ENCODE measurements at places on chromosomes 7 and 10.

- no peak for DNase-seq
Measured at GRCh38 chr7:112254156-112254555, 47.7 kb downstream of the ZNF277 start.

GRCh38 chr7:77235276-77235675, 35.7 kb upstream of the FGL2 start:
- no peak for DNase-seq

- DNase-seq: no peak
Measured at GRCh38 chr10:9010093-9010492, 955.6 kb downstream of the GATA3 start.

- DNase-seq: peak; percentile 71
Measured at GRCh38 chr10:69318867-69319727, 40.8 kb downstream of the HK1 start.

- DNase-seq: no peak
Measured at GRCh38 chr10:15092855-15093408, 4.2 kb upstream of the RPP38 start.

- no peak for DNase-seq
Measured at GRCh38 chr10:115989621-115990020, 283.4 kb downstream of the GFRA1 start.

GRCh38 chr7:43944286-43944685, 18.1 kb downstream of the UBE2D4 start:
- DNase-seq: no peak

DNA sequence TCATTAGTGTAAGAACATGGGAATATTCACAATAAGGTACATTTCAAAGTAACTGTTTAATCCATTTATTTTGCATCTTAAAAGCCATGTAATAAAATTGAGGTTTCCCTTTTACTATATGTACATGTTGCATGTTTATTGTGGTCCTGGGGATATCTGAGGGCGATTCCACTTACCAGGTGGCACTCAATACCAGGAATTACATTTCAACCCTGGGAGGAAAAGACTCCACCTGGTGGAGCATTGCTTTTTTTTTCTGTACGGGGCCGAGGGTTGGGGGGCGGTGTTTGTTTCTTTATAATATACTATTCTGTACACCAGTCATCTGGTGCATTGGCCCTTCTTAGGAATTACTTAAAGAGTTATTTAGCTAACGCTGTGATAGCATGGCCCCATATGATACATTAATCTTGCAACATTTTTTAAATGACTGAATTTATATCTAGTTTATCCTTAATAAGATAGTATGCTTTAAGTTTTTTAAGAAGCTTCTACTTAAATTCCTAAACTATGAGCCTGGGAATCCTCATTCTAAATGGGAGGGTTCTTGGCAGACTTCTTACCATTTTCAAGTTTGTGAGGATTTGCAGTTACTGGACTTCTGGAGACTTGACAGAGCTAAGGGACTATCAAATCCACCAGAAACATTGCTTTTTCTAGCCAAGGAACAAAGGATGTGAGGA, 7.2 kb upstream of the HGF start:
- DNase-seq: no peak

DNA sequence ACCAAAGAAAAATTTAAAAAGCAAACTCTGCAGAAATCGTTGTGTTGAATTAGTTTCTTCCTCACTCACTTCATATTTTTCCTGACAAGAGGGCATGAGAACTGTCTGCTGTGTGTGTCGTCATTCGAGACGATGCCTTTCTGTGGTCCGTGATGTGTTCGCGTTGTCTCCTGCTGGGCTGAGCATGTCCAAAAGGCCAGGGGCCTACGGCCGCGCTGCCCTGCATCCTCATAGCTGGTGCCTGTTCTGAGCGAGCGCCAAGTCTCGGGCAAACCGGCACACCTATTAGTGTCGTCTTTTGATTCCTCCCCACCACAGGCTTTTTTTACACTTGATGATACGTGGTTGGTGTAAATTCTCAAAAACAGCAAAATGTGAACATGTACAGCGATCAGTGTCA, 27.4 kb downstream of the WDR37 start:
- DNase-seq: no peak

GRCh38 chr7:36985866-36986400, 261.6 kb upstream of the AOAH start:
- no peak for DNase-seq

DNA sequence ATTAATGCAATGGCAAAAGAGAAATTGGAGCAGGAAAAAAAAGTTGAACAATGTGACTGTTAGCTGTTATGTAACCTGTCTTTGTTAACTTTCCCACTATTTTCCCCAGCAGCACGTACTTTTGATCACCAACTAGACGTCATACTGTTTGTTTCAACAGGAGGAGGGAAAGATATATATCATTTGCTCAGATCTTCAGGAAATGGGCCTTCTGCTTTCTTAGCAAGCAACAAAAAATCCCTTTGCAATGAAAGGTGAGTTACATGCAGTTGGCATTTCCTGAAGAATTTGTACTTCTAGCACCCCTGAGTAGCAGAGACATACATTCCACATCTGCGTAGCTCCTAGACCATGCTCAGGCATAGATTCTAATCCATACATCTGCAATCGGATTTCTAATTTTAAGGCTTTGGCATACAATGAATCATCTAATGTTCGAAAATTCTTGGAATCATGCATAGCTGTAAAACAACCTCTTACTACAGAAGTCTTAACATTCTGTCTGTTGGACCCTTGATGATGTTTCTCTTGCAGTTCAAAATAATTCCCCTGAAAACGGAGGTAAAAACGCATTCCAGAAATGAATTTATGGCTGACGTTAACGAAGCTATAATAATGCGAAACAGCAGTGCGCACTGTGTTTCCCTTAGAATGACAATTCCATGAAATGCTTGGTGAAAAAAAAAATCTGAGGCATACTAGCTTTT, 286.9 kb upstream of the MGMT start:
- DNase-seq: no peak

- DNase-seq: no peak
Measured at GRCh38 chr7:37666026-37666799, 17.4 kb upstream of the GPR141 start.

DNA sequence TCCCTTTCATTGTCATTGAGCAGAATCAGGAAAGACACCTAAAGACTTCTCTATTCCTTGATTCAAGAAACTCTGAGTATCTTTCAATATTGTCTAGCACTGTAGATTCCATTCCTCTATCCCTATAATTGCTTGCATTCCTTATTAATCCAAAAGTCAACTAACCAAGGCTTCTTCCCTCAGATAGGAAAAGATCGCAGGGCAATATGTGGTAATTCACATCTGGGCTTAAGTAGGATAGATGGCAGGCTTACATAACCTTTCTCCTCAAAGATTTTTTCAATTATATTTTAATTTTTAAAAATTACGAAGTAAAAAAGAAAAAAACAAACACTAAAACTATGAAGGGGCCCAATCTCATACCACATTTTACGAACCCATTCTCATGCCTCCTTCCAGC, 7.1 kb upstream of the ARHGAP21 start:
- DNase-seq: no peak

DNA sequence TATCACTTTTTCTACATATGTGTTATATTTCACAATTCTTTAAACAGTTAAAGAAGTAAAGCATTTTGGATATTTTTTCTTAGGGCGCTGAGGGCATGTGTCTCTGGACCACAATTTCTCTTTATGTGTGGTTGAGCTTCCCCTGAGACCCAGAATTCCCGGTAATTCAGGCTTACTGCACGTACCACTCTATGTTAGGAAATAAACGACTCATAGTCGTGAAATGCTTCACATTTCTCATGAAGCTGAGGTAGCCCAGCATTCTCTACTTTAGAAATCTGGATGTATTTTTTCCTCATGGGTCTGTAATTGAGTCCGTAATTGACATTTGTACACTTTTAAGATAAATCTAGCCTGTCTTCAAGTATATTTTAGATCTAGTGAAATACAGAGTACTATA, 170.6 kb downstream of the FZD1 start:
- no peak for DNase-seq

DNA sequence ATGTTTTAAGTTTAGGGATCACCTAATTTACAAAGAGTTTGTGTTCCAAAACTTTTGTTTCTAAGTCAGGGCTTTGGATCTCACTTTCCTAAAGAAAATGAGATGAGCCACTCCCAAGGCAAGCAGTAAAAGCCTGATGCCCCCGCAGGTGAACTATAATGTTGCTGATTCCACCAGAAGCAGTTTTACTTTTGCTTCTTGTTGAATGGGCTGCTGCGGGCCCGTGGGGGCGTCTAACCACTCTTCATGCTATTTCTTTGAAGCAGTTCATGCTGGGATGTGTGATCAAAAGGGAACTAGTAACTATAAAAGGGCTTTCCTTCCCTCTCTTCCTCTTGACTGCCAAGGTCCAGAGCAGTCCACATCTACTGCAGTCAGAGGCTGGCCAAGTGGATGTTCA, 118.7 kb upstream of the NEBL start:
- DNase-seq: no peak

DNA sequence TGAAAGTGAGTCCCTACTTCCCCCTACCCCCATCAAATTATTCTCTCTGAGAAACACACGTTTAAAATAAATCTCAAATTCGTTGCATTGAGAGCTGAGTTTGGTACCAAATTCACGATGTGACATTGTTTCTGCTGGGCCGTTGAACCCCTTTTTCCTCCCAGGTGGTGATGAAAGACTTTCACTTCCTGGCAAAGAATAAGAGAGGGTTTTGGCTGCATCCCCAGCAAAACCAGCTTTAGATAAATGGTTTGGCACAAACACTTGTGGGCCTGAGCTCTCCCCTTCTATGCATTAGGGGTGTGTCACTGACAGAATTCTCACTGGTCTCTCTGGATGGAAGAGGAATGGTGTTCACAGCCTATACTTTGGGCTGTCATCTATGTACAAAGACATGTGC, 8.8 kb upstream of the DNTT start:
- DNase-seq: no peak

DNA sequence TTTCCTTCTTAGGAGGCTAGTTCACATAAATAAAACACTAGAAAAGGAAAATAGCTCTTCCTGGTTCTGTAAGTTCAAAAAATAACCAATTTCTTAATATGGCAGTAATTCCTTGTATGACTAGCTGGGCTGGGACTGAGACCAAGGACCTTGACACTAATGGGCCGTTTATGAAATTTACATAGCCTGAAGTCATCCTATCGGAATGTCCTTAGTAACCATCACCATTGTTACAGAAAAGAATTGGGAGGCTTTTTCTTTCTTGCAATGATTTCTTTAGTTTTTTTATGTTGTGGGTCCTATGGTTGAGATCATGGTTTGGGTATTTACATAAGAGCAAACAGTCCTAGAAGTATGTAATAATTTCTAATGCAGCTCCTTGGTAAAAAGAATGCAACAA, 87.1 kb upstream of the HDAC9 start:
- DNase-seq: no peak

DNA sequence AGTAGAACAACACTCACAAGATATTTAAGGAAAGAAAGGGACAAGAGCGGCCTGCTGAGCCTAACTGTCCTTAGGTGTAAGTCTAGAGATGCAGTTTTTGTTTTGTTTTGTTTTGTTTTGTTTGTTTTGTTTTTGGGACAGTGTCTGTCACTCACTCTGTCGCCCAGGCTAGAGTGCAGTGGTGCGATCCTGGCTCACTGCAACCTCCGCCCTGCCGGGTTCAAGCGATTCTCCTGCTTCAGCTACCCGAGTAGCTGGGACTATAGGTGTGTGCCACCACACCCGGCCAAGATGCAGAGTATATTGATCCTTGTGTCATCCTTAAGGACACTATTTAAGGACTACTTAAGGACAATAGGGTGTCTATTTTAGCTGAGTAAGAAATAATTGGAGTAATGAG, 84.1 kb upstream of the PARD3 start:
- no peak for DNase-seq

DNA sequence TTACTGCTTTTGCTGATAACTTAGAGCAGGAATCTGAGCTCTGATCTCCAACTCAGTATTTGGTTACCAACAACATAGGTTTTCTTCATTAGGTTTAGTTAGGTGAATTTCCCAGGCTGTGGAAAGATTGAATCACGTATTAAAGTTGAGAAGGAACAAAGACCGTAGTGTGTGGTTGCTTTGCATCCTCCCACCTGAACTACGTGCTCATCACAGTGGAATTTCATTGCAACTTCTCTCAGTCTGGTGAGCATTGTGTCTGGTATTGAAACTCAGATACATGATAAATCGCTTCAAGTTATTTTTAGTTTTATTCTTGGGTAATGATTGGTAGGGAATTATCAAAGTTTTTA, 139.4 kb upstream of the AKR1E2 start:
- DNase-seq: no peak

GRCh38 chr10:13990392-13990805, 340.3 kb downstream of the FRMD4A start:
- no peak for DNase-seq

DNA sequence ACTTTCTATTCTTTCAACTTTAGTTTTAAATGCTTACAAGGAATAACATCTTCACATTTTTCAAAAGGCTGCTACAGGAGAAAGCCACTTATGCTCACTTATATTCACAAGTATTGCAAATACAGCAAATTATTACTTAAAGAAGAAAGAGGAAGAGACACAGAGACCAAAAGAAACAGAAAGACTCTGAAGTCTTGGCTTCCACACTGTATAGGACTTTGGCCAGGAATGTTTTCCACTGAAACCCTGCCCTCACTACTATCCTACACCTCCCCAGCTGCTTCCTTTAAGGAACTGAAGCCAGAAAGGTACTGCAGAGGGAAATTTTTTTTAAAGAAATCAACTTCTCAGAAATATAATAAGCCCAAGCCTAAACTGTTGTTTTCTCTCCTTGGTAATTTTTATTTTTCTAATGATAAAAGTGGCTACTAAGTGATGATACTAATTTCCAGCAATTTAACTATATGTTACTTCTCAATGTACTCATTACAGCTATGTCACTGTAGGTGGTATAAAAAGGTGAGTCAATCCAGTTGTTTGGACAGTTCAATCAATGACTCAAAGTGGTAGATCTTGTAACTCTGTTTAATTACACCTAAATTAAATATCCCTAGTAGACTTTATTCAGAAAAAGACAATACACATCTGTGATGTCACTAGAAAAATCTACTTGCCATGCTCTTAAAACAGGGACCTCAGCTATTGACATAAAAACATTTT, 231.6 kb downstream of the GRM8 start:
- DNase-seq: no peak

DNA sequence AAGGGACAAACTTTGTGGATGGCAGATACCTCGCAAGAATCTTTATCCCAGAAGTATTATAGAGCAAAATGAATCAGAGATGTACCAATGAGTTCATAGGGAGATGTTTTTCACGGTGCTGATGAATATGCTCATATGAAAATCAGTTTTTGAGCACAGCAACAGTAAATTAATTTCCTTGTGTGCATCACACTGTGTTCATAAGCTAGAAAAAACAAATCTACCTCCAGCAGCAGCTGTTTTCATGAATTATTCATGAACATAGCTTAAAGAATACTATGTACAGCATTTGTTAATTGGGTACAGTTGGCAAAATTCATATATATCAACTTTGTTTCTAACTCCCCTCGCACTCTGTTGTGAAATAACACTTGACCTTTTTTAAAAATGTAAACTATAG, 809.8 kb downstream of the GRM8 start:
- DNase-seq: no peak

DNA sequence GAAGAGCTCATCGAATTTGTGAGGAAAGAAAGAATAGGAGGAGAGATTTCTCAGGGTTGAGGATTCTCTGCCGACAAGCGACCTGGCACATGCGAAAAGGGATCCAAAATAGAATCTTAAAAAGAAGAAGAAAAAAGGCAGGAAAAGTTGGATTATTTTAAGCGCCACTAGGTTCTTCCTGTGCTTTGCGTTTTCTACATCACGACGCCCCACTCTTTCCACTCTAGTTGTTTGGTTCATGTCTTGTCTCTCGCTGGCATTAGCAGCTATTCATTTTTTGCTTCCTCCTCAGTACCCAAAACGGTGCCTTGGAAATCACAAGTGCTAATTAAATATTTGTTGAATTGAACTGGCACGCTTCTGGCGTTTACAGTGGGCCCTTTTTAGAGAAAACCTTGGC, 674 bp upstream of the FRA10AC1 start:
- no peak for DNase-seq
